ENCODE measurements at places on chromosomes 16 and 17.
A peak's percentile ranks its signal among the peaks of the same experiment; 100 is the strongest.

- no peak for DNase-seq
Observed at GRCh38 chr16:56352351-56353053, 72.8 kb downstream of the AMFR start.

- no peak for DNase-seq
Observed at GRCh38 chr17:6374761-6375312, 60.1 kb downstream of the AIPL1 start.

DNA sequence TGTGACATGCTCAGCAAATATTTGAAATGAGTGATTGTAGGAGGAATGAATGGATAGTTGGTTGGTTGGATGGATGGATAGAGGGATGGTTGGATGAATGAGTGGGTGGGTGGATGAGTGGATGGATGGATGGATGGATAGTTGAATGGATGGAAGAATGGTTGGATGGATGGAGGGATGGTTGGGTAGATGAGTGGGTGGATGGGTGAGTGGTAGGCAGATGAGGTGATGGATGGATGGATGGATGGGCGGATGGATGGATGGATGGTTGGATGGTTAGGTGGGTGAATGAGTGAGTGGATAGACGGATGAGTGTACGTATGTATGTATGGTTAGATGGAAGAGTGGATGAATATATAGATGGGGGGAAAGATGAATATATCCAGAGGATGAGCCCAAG lies 137.7 kb downstream of the RBFOX1 start:
- DNase-seq, result no peak

DNA sequence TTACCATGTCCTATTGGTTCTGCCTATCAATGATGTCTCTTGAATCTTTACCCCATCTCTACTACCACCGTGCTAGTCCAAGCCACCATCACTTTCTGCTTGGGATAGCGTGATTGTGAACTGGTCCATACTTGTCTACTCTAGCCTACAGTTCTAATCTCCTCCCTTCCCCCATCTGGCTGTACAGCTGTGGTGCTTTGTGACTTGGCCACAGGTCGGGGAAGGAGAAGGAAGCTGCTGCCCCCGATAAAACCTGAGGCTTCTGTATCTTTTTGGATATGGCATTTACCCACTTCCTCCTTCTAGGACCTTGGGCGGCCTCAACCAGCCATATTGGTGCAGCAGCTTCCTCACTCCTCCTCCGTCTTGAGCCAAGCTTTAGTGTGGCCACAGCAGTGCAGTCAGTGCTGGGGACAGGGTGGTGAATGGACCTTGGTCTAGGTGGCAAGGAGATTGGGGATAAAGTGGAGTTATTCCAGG lies 314 bp upstream of the ITGA2B start:
- DNase-seq, result no peak

GRCh38 chr17:32596206-32596605 lies 109.4 kb downstream of the CDK5R1 start:
- DNase-seq, result no peak

- peak; percentile 8 for DNase-seq
Observed at GRCh38 chr17:29179232-29180033, 765 bp downstream of the MYO18A start.

- no peak for DNase-seq
Observed at GRCh38 chr17:70278844-70279462, 109.6 kb downstream of the KCNJ2 start.

- peak; percentile 21 for DNase-seq
Observed at GRCh38 chr17:64073771-64074703, 53.6 kb upstream of the ICAM2 start.

GRCh38 chr17:83174362-83175118 lies 95.1 kb downstream of the METRNL start:
- peak; percentile 33 for DNase-seq

DNA sequence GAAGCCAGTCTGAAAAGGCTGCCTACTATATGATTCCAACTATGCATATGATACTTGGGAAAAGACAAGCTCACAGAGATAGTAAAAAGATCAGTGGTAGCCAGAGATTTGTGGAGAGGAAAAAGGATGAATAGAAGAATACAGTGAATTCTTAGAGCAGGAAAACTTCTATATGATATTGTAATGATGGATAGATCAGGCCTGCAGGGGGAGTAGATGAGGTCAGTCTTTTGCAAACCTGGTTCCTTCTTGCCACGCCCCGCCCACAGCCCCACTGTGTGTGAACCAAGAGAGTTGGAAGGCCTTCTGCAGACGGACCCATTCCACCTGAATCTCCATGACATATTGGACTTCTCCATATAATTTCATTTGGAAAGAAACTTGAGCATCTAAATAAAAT lies 761 bp upstream of the CCL8 start:
- peak; percentile 55 for DNase-seq

GRCh38 chr17:12040478-12040877 lies 19.8 kb downstream of the MAP2K4 start:
- no peak for DNase-seq

DNA sequence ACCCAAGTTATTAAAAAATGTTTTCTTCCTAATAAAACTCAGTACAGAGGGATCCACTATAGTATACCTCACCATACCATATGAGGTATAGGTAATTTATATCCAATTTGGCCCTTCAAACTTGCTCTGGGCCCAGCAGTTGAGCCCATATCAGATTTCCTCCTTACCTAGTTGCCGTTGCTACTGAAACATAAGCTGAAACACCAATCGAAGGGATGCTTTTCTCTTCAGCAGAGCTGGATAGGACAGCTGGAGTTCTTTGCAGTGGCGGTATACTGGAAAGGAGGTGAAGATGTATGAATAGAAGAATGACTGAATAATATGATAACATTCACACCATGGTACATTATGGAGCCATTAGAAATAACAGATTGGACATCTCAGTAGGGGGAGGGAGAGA lies 42.7 kb downstream of the TNRC6C start:
- no peak for DNase-seq

DNA sequence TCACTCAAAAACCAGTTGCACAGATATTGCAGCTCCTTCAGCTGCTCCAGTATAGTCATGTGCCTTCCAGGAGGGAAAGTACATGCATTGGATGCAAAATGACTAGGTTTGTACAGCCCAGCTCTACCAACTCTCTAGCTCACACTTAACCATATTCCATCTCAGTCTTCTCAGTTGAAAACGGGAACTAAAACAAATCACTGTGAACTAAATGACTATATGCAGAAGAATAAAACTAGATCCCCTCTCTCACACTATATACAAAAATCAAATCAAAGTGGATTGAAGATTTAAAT lies 24.9 kb downstream of the DCUN1D3 start:
- no peak for DNase-seq

DNA sequence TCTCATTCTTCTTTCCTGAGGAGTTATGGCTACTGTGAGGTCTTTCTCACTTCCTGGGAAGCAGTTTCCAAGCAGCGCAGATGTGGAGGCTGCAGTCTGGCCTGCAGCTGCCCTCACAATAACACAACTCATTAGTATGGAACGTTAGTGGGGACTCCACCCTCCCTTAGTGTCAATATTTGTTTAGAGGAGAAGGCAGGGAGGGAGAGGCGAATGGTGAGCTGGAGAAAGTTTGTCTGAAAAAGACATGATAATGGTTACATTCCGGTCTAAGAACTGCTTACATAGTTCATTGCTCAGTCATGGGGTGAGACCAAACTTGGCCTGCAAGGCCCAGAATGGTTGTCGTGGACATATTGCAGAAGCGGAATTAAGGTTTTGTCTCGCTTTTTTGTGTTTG lies 170.2 kb downstream of the HS3ST3B1 start:
- no peak for DNase-seq

- DNase-seq, result no peak
Observed at GRCh38 chr17:81066771-81067315, 31.9 kb downstream of the BAIAP2 start.

- peak; percentile 21 for DNase-seq
Observed at GRCh38 chr17:46851029-46851741, at the start of gene WNT9B. Gene WNT9B, plus strand, starts transcription at chr17:46851583. Its CDS starts 56 bp downstream, at chr17:46851639.

- no peak for DNase-seq
Observed at GRCh38 chr17:73283841-73284282, 22.2 kb upstream of the CPSF4L start.

DNA sequence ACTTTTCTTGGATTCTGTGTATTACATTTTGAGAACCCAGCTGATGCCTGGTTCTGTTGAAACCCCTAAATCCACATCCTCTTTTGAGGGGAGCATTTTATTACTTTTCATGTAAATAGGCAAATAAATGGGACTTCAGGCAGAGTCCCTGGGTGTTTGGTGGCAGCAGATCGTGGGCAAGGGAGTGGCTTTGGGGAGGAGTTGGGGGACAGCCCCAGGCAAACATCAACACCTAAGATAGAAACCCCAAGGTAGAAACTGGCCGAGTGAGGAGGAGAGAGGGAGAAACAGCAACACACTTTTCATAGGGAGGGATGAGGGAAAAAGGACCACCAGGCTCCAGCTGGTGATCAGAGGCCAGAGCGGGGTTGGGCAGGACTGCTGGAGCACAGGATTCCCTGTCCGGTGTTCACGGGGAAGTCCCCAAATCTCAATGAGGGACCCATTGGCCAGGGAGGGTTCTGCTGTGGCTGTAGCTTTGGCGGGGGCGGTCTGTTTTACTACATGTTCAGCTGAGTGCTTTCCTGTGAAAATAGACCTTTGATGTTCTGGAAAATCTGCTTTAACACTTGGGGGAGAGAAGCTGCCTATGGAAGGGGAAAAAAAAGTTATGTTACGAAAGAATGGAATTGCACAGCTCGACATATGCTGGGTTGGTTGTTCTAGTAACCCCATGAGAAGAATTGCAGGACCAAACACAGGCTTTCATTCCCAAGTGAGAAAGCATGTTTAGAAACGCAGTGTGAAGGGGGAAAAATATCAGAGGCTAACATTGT lies 46.6 kb downstream of the MSI2 start:
- DNase-seq, result no peak

- DNase-seq, result no peak
Observed at GRCh38 chr17:82107341-82107860, 9.4 kb upstream of the FASN start.

GRCh38 chr17:77959126-77959925 lies 823 bp downstream of the TNRC6C start:
- peak; percentile 9 for DNase-seq

- DNase-seq, result no peak
Observed at GRCh38 chr16:15948532-15949209, 745 bp upstream of the ABCC1 start.

DNA sequence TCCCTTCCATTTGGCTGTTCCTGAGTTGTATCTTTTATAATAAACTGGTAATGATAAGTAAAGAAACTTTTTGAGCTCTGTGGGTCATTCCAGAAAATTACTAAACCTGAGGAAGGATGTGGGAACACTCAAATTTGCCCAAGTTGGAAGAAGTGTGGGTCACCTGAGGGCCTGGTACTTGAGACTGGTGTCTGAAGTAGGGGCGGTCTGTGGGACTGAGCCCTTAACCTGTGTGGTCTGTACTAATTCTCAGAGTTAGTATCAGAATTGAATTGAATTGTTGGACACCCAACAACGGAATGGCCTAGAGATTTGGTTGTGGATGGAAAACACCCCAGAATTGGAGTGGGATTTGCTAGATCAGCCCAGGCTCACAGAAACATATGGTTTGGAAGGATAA lies 43.1 kb downstream of the IKZF3 start:
- no peak for DNase-seq

DNA sequence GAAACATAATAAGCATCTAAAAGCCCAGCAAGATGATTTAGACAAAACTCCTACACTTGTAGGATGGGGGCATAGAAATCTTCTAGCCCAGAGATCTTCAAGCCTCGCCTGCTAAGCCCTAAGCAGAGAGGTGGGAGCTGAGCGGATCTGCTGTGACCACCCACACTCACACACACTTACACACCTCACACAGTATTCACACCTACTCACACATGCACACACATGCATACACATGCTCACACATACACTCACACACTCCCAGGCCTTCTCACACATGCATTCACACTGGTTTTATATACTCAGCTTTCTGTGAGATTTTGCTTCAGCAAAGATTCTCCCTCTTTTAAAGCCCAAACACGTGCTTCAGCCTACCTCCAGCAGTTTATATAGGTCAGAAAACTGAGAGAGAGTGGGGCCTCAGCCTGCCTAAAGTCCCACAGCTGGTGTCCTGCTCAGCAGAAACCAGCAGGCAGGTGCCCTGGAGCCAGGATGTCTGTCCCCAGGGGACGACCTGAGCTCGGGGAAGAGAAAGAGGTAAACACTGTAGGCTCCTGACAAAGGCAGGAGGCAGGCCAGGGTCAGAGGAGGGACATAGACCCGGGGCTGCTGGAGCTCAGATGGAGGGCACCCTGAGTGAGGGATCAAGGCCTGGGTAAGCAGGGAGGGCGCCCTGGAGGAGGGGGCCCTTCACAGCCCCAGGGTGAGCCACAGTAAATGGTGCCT lies 12.0 kb upstream of the KRT19 start:
- DNase-seq, result no peak

- no peak for DNase-seq
Observed at GRCh38 chr16:72266836-72267235, 94.9 kb upstream of the PMFBP1 start.

- DNase-seq, result no peak
Observed at GRCh38 chr16:87971933-87972332, 20.7 kb downstream of the BANP start.

DNA sequence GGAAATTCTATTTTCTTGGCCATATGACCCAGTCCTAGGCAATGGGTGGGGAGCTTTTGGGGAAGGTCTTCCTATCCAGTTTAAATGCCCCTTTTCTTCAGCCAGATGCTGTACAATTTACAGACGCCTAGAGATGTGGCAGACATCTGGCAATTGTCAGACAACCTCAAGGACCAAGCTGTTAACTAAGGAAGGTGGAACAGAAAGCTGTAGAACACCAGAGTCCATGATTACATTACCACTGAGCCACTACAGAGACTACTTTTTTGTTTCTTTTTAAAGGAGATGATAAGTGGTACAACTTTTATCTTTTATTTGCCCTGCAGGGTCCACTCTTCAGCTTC lies 21.1 kb upstream of the CORO6 start:
- no peak for DNase-seq

- DNase-seq, result no peak
Observed at GRCh38 chr16:2385190-2385836, 43.9 kb upstream of the CCNF start.

DNA sequence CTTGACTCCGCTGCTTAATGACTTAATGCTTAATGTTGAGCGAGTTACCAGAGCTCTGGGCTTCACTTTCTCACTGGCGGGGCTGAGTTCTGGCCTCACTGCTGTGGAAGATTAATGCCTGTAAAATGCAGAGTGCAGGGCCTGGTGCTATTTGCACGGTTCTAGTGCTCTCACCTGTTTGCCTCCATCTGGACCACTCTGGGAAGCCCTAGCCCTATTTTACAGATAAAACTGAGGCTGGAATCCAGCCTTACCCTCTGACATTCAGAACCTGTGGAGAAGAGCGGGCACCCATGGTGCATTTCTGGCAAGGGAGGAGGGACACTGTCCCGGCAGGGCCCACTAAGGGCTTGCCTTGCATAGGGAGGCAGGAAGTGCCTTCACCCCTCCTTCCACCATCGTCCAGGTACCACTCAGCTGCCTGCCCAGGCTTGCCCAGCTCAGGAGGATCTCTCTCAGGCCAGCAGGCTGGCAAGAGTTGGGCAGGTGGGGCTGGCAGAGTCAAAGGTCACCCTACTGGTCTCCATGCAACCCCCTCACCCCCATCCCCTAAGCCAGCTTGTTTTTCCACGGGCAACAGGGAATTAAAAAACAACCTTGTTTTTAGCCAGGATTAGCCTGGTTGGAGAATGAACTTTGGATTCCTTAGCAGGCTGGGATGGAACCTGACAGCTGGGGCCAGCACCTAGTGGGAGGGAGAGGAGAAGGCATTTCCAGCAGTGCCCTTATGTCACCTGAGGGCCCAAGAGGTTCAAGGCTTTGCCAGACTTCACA lies 4.1 kb upstream of the UBALD1 start:
- no peak for DNase-seq
